NCI-H1092 treated with DMSO at 0.1 percent for 48 hours (cell line): ENCODE measurements at places on chromosomes 7 and 10.

- DNase-seq, result no peak
Observed at GRCh38 chr7:75989500-75990388, 4.7 kb downstream of the TMEM120A start.

- no peak for DNase-seq
Observed at GRCh38 chr10:93799155-93799708, 41.5 kb downstream of the LGI1 start.

DNA sequence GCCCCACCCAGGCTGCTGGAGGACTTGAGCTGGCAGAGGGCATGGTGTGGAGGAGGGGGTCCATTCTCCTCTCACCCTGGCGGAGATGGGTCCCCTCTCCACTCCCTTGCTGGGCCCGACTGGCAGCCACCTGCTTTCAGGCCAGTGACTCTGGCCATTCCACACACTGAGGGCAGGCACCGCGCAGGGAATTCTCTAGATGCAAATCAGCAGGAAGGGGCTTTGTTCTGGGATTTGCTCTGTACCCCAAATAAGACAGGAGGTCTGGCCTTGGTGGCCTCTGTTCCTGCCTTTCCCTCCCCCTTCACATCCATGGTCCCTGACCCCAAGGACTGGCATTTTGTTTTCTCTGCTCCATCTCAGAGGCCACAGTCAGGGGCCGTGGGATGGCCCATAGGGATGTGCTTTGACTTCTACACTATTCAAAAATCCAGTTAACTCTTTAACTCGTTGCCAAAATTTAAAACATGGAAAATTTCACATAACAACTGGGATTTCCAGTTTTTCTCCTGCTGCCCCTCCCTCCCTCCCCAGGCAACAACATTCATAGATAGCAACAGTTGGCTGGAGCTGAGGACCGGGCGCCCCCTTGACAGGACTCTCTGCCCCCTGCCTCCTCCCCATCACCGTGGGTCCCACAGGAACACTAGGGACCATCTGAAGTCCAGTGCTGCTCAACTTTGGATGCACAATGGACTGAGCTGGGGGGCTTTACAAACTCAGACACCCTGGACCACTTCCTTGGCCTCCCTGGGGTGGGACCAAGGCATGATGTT, 33.9 kb downstream of the PPIF start:
- DNase-seq, result no peak

GRCh38 chr10:72146559-72147323, 58.4 kb upstream of the SPOCK2 start:
- DNase-seq, result no peak

GRCh38 chr7:101216860-101217387, 457 bp downstream of the PLOD3 start:
- no peak for DNase-seq

- DNase-seq, result no peak
Observed at GRCh38 chr10:32141018-32141807, 85.0 kb upstream of the KIF5B start.

DNA sequence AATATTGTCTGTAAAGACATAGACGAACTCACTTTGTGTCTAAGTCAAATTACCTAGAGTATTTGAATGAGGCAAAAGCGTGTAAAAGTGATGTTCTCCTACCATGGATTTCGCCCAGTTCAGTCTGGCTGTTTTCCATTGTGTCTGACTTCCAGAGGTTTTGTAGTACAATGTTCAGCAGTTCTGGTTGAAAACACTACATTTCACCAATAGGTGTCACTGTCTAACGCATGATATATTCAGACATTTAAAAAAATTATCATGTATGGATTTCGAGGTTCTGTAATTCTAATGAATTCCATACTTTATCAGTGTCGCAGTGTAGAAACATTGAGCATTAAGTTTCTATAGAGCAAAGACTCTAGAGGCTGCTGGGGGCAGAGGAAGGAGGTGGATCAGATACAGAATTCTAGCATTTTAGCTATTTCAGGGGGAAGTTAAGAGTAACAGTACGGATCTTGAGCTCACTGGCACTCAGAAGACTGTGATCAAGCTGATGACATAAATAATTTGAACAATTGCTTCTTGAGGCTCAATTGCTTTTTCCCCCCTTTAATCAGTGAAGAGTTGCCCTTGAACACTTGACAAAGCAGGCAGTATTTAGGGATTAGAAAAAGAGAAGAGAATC, 196.9 kb upstream of the RHOBTB1 start:
- peak; percentile 51 for DNase-seq

GRCh38 chr10:66192162-66192831, 733.5 kb upstream of the LRRTM3 start:
- no peak for DNase-seq

DNA sequence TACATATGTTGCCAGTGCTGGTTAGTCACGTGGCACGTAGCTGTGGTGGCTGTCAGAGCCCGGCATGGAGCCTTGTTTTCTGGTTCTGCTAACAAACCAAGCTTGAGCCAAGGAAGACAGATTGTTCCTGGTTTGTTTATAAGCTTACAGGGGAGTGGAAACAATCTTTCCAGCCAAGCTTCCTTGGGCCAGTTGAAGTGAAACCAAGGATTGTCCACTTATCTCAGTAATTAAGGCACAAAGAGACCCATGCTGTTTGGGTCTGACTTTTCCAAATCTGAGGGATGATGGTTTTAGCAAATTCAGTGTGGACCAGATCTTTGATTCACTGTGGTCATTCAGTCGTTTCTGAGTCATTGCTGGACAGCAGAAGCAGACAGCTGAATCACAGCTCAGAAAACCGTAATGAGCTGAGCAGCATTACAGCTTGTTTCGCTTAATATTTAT, 297.3 kb upstream of the COBL start:
- DNase-seq, result no peak

GRCh38 chr10:21675157-21675796, 141.2 kb downstream of the MLLT10 start:
- no peak for DNase-seq

GRCh38 chr7:106196460-106197021, 84.4 kb upstream of the SYPL1 start:
- DNase-seq, result no peak

DNA sequence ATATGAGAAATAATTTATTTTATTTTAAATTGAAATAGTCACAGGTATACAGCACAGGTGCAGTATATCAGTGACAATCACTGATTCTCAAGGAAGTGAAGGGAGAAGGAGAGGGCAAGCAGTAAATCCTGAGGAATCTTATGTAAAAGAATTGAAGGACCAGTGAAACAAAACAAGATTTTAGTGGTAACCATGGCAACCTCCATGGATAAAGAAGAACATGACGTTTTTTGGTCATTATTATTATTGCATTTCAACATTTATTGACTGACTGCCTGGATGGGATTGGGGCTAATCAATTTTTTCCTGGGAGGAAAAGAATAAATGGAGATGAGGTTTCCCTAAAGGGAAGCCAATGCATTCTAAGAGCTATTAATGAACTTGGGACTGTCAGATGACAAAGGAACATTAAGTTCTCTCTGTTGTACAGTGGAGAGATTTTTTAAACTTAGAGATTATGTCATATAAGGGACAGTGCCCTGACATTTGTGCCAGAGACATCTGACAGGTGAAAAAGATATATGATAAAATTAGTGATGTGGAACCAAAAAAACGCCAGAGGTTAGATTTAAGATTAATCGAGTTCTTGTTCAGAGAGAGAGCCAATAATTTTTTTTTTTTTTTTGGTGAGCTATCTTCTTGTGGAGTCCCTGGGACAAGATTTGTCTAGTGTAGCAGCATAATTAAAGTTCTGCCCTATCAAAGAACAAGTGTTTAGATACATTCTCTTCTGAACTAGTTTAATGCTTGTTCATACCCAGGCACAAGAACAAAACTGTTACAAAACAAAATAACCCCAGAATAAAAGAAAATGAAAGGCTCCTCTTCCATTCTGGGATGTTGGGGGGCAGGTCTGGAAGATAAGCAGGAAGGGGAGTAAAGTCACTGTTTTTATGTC, 279.9 kb downstream of the CSTF2T start:
- DNase-seq, result no peak

GRCh38 chr10:113169853-113170460, 219.9 kb downstream of the TCF7L2 start:
- DNase-seq, result no peak

DNA sequence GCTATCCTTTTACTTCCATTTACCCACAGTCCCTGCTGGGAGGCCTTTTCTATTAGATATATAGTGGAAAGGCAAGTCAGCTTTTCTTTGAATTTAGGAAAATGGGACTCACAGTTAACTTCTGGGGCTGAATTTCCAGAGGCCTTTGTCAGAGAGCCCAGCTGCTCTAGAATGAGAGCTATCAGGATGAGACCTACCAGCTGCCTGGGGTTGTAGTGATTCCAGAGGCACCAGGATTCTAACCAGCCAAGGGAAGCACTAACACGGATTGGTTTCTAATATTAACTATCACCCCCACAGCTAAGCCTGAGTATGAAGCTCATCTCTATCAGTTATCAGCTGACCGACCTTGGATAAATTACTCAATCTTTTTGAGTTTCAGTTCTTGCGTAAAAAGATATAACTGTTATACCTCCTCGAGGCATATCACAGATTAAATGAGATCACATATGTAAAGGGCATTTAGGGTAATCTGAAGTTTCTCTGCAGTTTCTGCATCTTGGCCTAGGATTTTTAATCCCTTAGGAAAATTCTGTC, 56.6 kb upstream of the CALD1 start:
- no peak for DNase-seq

- no peak for DNase-seq
Observed at GRCh38 chr10:35520996-35521395, 84.1 kb upstream of the GJD4 start.

DNA sequence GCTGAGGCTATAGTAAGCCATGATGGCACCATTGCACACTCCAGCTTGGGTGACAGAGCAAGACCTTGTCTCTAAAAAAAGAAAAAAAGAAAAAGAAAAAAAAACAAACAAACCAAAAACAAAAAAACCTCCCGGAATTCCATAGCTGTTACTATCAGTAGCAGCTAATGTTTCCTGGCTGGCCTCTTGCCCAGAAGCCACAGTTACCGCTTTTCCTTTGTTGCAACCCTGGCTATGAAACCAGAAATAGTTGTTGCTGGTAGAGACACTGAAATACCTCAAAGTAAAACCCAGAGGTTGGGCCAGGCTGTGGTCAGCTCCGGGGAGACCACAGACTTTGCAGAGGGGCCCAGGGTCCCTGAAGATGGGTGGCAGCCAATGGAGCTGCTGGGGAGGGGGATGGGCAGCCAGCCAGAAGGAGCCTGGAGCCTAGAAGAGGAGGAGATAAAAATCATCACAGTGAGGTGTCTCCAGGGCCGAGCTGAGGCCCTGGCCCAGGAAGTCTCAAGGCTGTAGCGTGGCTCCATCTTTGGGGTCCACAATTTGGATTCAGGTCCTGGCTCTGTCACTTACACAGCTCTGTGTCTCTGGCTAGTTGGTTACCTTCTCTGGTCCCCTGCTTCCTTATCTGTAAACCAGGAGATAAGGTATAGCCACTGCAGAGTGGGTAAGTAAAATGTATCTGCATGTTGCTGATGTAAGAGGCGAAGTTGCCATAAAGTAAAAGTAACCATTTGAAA, 3.4 kb upstream of the CHST12 start:
- peak; percentile 58 for DNase-seq

DNA sequence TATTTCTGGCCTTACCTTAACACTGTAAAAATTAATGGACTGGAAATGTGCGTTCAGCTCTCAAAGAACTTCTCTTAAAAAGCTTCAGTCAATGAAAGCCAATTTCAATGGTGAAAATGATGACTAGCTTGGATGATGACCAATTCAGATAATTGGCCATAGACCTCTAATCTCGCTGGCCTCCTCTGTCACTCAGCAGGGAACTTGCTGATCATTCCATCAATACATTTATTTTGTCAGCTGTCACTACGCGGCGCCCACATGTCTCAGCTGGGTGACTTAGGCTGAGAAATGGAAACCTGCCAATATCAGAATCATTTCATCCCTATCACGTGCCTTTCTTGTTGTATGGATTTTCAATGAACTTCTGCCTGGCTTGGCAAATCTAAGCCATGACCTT, 673.0 kb upstream of the AUTS2 start:
- peak; percentile 100 for DNase-seq

DNA sequence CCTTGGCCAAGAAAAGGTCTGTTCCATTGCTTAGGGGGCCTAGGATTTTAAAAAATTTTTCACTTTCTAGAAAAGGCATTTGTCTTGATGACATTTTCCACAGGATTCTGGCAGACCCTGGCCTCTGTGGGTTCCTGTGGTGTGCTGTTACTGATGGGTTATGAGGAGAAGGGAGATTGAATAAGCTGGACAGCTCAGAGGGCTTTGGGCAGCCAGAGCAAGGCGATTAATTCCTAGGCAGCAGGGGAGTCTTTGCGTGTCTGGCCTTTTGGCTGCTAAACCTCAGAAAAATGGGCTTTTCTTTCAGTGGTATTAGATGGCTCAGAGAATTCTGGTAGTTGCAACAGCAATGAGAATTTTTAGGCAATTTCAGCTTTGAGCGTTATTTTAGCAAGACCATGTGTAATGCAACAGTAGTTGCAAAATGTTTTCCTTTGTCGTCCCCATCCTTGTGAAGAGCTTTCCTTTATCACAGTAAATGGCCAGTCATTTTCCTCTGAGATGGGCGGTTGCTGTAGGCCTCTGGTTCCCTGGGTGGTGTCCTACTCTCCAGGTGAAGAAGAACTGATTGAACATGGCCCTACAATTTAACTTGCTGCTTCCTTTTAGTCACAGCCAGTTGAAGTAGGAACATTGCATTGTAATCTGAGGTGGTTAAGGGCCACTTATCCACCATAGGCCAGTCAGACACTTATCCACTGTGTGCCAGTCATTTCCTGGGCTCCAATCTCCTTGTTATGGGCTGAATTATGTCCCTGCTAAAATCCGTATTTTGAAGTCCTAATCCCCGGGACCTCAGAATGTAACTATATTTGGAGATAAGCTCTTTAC, 43.2 kb downstream of the SH2D4B start:
- DNase-seq, result no peak

GRCh38 chr10:47233631-47234030, 66.4 kb upstream of the GDF10 start:
- DNase-seq, result no peak

GRCh38 chr10:44628921-44629320, 244.0 kb upstream of the CXCL12 start:
- no peak for DNase-seq

DNA sequence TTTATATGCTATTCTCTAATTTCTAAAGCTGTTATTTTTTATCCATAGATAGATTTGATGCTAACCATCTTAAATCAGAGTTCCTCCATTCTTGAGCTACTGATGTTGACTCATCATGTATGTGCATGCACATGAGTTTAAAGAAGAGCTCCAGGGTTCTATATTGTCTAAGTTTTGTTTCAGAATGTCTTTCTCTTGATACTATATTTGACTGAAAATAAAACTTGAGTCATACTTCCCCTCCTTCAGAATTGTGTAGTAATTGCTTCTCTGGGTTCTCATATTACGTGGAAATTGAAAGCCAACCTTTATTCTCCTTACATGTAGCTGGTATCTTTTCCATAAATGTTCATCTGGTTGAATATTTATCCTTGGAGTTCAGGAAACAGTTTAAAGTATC, 89.4 kb downstream of the LRRTM3 start:
- no peak for DNase-seq

GRCh38 chr10:23742368-23742767, 303.5 kb downstream of the OTUD1 start:
- DNase-seq, result no peak

GRCh38 chr10:80855348-80855971, 317.8 kb downstream of the SH2D4B start:
- no peak for DNase-seq

- DNase-seq, result no peak
Observed at GRCh38 chr7:127150543-127150942, 102.2 kb downstream of the GRM8 start.

GRCh38 chr10:33819206-33819605, 484.7 kb upstream of the NRP1 start:
- DNase-seq, result no peak
